ENCODE measurements at places on chromosomes 7 and 10. TPM values are rescaled to one million over a fixed set of nuclear protein-coding genes. Genes with fewer than 3 reads are reported as not detected.

DNA sequence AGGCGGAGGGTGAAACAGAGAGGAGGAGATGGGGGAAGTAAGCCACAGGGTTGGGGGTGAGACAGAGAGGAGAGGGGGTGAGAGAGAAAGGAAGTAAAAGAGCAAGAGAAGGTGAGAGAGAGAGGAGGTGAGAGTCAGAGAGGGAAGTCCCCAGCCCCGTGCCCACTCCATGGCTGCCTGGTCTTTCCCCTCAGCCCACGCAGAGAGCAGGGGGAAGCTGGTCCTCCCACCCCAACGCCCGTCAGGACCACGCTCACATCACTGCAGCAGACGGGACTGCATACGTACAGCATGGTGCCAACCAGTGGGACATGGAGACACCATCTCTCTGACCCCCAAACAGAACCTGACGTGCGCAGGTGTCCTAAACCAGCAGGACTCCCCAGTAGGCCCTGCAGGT, 12.1 kb upstream of the PDGFA start:
- no peak for DNase-seq

NOS3 gene
- total RNA-seq = 10.4 TPM

- no peak for DNase-seq
Measured at GRCh38 chr10:92972066-92972870, 88.3 kb upstream of the CYP26C1 start.

NCF1 gene
- total RNA-seq = 0.73 TPM

DNA sequence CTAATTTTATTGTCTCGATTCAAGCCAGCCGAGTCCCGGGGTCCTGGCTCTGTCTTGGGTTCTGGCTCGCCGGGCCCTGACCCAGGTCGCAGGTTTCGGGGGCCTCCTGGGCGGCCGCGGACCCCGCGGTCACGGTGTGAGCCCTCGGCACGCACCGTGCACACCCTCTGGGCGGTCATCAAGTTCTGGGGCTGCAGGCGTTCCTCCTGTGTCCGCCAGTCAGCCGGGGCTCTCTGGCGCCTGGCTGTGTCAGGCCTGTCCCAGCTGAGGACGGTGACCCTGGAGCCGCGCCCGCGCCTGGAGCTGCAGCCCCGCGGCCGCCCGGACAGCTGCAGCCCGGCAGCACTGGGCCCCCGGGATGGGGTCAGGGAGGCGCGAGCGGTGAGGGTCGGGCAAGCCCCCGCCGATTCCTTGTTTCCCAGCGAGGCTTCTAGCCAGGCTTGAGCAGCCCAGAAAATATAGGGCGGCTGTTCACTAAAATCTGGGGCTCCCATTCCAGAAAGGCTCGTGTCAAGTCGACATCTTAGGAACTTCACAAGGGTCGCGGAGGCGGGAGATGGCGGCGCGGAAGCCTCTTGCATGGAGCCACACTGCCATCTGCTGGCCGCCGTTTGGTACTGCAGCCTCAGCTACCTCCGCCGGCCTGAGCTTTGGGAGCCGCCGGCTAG, 4.2 kb upstream of the HOXA7 start:
- DNase-seq = peak; percentile 87

FBXL13 gene
- total RNA-seq = 0.63 TPM

DNA sequence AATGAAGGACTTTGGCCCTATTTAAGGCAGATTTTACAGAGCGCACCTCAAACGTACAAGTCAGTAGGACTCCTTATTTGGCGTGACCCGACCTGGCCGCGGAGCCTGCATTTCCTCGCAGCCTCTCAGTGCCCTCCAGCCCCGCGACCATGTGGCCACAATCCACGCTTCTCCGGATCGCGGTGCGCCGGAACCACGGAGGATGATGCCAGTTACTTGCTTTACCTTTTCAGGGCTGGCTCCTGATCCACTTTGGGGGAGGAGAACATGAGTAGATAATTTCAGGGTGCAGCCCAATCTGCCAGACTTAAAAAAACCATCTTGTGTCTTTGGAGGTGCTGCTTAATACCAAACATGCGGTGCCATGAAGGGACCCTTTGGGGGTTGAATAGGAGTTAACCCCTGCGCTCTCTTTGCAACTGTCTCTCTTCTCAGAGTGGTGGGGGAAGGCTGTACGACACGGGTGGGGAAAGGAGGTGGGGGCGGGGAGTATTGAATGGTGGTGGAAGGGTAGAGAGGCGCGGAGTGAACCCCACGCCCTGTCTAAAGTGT, 1.5 kb downstream of the FRAT1 start:
- DNase-seq = peak; percentile 39

GOLGA7B gene
- 0.86 TPM for total RNA-seq

GRCh38 chr10:124601016-124601415, 139.4 kb downstream of the LHPP start:
- DNase-seq = no peak

DNA sequence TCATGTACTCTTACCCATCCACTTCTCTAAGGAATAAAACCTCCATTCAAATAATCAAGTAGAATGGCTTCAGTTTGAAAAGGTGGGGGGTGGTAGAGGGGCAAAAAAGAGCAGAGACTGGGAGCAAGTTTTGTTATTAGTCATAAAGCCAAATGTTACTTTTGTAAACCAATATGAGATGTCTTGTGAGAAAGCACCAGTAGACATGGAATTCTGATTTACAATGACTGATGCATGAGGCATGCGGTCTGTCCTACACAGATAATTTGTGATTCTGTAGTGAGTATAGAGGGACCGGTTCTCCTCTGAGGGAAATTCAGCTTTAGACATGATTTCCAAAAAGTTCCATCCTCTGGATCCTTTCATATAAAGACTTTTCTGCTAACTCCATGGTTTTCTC, 12.9 kb upstream of the ABCA13 start:
- no peak for DNase-seq

PAX4 gene
- total RNA-seq = not detected

- DNase-seq = no peak
Measured at GRCh38 chr7:41694495-41694894, 8.4 kb downstream of the INHBA start.

FAM131B gene
- total RNA-seq = 2.3 TPM

GRCh38 chr10:116610443-116611152, 10.2 kb upstream of the PNLIPRP2 start:
- DNase-seq = no peak

GRCh38 chr7:102425639-102426267, 7.6 kb upstream of the ORAI2 start:
- peak; percentile 92 for DNase-seq

Measured in activated CD4-positive, alpha-beta memory T cell treated with anti-CD3 and anti-CD28 coated beads for 36 hours (primary cell).